ENCODE measurements at places on chromosomes 16 and 17.

GRCh38 chr16:12942861-12943260 lies 41.5 kb downstream of the SHISA9 start:
- no peak for DNase-seq

GRCh38 chr16:22989598-22989997 lies 159.7 kb downstream of the USP31 start:
- no peak for DNase-seq

GRCh38 chr16:65634833-65635232 lies 513.0 kb upstream of the CDH11 start:
- no peak for DNase-seq

- no peak for DNase-seq
Observed at GRCh38 chr16:58348986-58349385, 43.3 kb upstream of the GINS3 start.

- DNase-seq, result no peak
Observed at GRCh38 chr16:14304891-14305460, 233.9 kb downstream of the MRTFB start.

DNA sequence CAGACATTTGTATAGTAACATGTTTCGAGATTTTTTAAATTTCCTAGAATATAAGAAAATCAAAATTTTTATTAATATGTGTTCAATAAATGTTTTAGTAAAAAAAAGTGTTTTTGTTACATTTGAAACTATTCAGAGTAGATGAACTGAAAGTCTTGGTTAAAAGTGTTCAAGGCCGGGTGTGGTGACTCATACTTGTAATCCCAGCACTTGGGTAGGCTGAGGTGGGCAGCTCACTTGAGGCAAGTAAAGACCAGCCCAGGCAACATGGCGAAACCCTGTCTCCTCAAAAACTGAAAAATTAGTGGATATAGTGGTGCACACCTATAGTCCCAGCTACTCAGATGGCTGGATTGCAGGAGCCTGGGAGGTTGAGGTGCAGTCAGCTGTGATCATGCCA lies 16.8 kb upstream of the PHKG2 start:
- no peak for DNase-seq

DNA sequence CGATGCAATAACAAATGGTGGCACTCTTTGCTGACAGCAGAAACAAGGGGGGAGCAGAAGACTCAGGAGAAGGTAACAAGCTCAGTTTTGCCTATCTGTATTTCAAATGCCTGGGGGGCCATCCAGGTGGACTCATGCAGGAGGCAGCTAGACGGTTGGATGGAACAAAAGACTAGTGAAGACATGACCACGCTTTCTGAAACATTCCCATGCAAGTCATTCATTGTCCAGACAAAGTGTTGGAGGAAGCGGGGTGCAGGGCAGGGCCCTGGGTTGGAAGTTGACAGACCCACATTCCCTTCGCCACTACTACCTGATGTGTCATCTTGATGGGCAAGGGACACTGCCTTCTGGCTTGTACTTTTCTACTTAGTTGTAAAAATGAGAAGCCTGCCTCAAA lies 29.8 kb upstream of the CRYBA1 start:
- no peak for DNase-seq

DNA sequence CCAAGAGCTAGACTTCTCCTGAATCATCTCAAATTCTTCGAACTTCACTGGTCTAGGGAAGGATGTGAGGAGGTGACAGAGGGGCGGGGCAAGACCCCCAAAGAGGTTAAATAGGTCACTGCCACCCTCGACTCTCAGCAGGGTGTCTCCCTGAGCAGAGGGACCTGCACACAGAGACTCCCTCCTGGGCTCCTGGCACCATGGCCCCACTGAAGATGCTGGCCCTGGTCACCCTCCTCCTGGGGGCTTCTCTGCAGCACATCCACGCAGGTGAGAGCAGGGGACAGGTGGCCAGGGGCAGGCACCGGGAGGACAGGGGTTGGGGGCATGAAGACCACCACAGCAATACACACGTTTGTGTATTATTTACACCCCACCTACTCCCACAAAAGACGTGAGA lies 9.2 kb downstream of the CCL17 start:
- no peak for DNase-seq

- DNase-seq, result no peak
Observed at GRCh38 chr16:67883146-67883871, 1.4 kb upstream of the NRN1L start.

- DNase-seq, result no peak
Observed at GRCh38 chr17:49292901-49293300, 62.3 kb upstream of the PHOSPHO1 start.

GRCh38 chr17:30236766-30237165 lies 1.3 kb upstream of the SLC6A4 start:
- DNase-seq, result peak; percentile 87

GRCh38 chr16:58684354-58685083 lies at the start of gene SLC38A7:
Gene SLC38A7, minus strand, starts transcription at chr16:58684770. Its CDS starts 4,644 bp downstream, at chr16:58680126.
- peak; percentile 96 for DNase-seq
